ENCODE measurements at places on chromosomes 5 and 9. TPM values are rescaled to one million over a fixed set of nuclear protein-coding genes. Genes with fewer than 3 reads are reported as not detected.

S100Z gene
- total RNA-seq: not detected

GRCh38 chr5:136043551-136043950 is 14.8 kb downstream of the TGFBI start:
- no peak for DNase-seq

DNA sequence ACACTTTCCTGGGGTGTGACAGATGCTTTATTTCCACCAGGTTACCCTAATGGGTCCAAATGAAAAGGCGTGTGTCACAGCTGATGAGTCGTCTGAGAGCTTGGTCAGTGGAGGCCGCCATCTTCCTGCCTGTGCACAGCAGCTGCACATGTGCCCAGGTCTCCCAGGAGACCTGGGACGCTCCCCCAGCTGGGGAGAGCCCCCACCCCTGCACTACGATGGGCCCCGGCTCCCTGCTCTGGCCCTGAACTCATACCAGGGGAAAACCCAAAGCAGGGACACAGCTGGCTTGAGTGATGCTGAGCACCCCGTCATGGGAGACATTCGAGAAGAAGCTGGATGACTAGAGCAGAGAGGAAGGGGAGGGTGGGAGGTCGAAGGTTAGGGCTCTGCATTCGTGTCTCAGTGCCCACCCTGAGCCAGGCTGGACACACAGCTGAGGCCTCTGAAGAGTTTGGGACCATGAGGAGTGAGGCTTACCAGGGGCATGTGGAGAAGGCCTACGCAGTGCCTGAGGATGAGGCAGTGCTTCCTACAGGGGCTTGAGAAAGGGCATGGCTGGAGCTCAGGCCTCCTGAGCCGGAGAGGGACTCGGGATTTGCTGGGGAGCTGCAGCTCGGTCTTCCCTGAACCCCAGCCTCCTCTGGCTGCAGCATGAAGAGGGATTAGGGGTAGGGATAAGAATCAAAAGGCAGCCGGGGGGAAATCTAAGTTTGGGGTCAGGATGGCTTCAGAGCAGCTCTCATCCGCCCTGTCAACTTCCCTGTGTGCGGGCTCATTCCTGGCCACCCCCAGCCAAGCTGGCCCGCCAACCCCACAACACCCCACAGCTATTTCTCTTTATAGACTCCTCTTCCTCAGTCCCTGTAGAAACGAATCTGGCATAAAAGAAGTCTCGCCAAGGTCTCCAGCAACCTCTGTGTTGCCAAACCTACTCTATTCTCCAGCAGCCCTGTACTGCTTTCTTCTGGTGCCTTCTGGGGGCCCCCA is 42.2 kb upstream of the RNU6ATAC start:
- no peak for DNase-seq

DNA sequence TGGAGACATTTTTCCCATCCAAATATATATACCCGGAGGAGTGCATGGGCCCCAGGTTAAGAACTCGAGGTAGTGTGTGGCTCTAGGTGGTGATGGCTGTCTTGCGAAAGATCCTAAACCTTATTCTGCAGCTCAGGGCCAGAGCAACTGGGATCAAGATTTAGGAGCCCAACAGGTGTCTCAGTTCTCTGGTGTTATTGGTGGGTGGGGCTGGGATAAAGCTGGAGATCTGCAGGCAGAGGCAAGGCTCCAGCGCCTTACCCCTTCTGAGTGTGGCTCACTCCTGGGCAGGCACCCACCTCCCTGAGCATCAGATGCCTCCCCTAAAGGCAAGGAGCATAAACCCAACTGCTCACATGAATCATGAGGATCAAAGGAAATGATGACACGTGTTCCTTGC is 11.2 kb downstream of the UBE2QL1 start:
- no peak for DNase-seq

GRCh38 chr5:42810834-42811590 is 680 bp downstream of the SELENOP start:
- no peak for DNase-seq

All from activated naive CD8-positive, alpha-beta T cell treated with anti-CD3 and anti-CD28 coated beads for 36 hours (primary cell).